ENCODE measurements at places on chromosomes 3 and 15. TPM values are rescaled to one million over a fixed set of nuclear protein-coding genes. Genes with fewer than 3 reads are reported as not detected.

Gene C3orf80
- 2.8 TPM for total RNA-seq

Gene HGD
- 14.0 TPM for total RNA-seq

Gene TLR9
- 0.22 TPM for total RNA-seq

Gene PDZRN3
- 58.6 TPM for total RNA-seq

DNA sequence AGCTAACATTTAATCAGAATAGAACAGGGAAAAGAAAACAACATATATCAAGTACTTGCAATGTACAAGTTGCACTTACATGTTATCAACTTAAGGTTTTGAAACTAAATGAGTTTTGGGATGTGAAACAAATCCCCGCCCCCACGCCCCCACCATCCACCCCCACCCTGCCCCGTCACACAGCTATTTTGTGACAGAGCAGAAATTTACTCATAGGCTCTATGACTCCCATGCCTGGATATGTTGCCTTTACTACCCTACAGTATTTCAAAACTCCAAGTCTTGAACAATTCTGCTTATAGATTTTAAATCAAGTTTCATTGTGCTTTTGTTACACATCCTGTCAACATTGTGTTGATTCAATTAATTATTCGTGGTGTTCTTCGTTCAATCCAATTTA lies 18.1 kb upstream of the IL1RAP start:
- no peaks in the 10 kb centered on the region for H3K36me3 ChIP-seq
- H3K27me3 ChIP-seq: peaks cover 3% of the 10 kb centered on the region
- H3K4me3 ChIP-seq: no peak overlapping the region
- no peak for DNase-seq

DNA sequence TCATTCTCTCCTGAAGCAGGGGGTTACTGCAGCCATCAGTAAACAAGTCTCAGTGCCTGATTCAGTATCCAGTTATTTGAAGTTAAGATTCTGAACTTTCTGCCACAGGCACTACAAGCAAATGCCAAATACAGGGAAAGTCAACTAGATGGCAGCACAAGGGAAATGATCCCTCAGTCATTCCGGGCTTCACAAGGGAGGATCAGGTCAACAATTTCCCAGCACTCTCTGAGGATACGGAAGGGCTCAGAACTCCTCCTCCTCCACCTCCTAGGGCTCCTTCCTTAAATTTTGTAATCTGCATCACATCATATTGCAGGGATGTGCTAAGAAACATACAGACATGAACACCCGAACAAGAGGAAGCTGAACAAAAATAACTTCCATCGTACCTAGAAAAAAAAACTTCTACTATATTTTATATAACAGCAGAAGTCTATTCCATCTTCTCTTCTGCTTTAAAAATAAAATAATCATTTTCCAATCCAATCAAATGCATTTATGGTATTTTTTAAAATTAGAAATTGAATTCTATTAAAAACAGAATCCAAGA lies 187.1 kb downstream of the FMN1 start:
- no peak overlapping the region for H3K4me3 ChIP-seq
- DNase-seq: no peak
- H3K4me1 ChIP-seq: peaks cover 7% of the 10 kb centered on the region
- peaks cover 4% of the 10 kb centered on the region for H3K36me3 ChIP-seq
- no peaks in the 10 kb centered on the region for H3K27me3 ChIP-seq

- H3K36me3 ChIP-seq: peaks cover 32% of the 10 kb centered on the region
- DNase-seq: no peak
- H3K27ac ChIP-seq: peak overlapping the region; percentile 68
- no peaks in the 10 kb centered on the region for H3K27me3 ChIP-seq
Measured at GRCh38 chr3:11558002-11558401, 85.7 kb downstream of the VGLL4 start.

- peaks cover 4% of the 10 kb centered on the region for H3K36me3 ChIP-seq
- H3K4me3 ChIP-seq: no peak overlapping the region
- H3K27me3 ChIP-seq: no peaks in the 10 kb centered on the region
- peak; percentile 48 for DNase-seq
- H3K27ac ChIP-seq: no peak overlapping the region
- H3K4me1 ChIP-seq: peaks cover 9% of the 10 kb centered on the region
Measured at GRCh38 chr15:100314809-100315400, 26.9 kb downstream of the ADAMTS17 start.

GRCh38 chr3:57063032-57063431 lies 2.6 kb downstream of the SPATA12 start:
- peaks cover 28% of the 10 kb centered on the region for H3K4me1 ChIP-seq
- H3K36me3 ChIP-seq: no peaks in the 10 kb centered on the region
- H3K27me3 ChIP-seq: no peaks in the 10 kb centered on the region
- H3K27ac ChIP-seq: peak overlapping the region; percentile 20

DNA sequence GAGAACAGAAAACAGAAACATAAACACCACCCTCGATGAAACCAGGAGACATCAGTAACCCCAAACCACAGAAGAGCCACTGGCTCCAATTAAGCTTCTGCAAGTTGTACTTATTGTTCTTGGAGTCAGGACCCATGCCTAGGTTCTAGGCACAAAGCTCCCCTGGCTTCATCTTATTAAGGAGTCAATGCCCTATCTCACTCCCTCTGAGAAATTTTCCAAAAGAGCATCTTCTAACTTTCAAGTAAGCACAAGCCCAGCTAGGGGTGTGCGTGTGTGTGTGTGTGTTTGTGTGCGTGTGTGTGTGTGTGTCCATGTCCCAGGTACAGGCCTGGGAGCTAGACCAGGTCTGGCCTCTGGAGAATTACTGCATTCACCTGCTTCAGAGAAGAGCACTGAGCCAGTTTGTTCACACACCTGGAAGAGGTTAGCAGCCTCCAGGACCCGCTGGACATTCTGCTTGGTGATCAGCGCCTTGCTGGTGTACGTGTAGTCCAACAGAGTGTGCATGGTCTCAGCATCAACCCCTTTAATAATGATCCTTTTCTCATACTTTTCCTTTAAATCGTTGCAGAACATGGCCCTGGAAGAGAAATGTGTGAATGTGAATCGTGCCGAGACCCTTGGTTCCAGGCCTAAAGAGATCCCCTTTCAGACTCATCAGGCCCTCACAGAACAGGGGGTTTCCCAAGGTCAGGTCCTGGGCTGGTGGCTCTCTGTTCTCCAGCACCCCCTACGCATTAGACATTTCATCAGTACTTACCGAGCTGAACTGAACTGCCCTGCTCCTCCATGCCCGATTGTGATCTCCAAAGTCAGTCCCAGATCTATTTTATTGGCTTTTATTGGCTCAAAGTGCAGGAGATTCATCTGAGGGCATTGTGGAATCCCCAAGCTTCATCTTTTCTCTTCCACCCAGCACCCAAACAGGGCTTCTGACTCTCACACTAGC lies 27.8 kb downstream of the KLHL6 start:
- no peak overlapping the region for H3K4me3 ChIP-seq
- no peaks in the 10 kb centered on the region for H3K4me1 ChIP-seq
- peaks cover 12% of the 10 kb centered on the region for H3K27me3 ChIP-seq
- DNase-seq: no peak
- H3K36me3 ChIP-seq: no peaks in the 10 kb centered on the region
- no peak overlapping the region for H3K27ac ChIP-seq

DNA sequence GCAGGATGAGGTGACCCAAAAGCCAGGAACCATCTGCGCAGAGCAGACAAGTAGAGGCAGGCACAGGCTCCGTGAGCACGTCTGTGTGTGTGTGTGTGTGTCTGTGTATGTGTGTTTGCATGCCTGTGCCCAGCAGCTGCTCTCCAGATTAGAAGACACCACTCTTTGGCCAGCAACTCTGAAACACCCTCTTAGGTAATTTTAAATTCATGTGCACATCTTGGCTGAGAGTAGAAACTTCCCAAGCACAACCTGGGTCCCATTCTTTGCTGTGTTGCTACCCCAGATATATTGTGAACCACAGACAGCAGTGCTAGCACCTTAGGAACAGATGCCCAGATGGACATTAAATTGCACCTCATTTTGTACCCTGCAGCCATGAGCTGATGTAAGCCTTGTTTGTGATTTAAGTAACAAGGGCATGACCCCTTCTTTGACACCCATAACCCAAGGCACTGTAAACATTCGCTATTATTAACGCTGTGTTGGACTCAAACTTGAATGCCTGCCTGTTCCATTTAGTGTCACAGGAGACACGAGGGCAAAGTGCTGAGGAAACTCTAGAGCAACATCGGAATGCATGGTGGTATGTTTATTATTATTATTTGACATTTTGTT lies at the start of gene FILIP1L:
TSS of gene FILIP1L (minus strand) at position 89 of the 618 bp plus-strand sequence.
- no peaks in the 10 kb centered on the region for H3K36me3 ChIP-seq
- no peaks in the 10 kb centered on the region for H3K27me3 ChIP-seq
- no peak for DNase-seq
- no peak within 1 kb of the TSS for H3K4me3 ChIP-seq

GRCh38 chr3:12963231-12963896 lies 109.9 kb downstream of the IQSEC1 start:
- no peak overlapping the region for H3K27ac ChIP-seq
- no peaks in the 10 kb centered on the region for H3K27me3 ChIP-seq
- H3K4me3 ChIP-seq: no peak overlapping the region
- H3K4me1 ChIP-seq: peaks cover 52% of the 10 kb centered on the region
- DNase-seq: no peak

DNA sequence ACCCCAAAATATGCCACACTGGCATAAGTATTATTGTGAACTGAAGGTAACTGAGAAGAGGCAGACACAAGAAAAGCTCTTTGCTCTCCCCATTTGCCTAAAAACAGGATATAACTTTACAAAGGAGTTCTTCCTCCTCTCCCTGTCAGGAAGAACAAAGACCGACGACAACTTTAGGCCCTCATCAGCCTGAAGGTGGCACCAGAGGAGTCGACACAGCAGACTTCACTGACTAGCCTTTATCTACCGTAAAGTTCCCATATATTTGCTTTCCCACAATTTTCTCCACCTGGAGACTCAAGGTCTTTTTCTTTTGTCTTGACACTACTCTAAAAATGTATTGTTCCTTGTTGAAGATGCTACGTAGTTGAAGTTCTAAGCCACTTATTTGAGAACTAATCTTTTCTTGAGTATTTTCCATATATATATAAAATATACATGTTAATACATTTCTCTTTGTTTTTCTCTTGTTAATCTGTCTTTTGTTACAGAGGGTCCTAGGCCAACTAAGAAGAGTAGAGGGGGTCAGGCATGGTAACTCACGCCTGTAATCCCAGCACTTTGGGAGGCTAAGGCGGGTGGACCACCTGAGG lies 16.2 kb upstream of the XIRP1 start:
- no peaks in the 10 kb centered on the region for H3K36me3 ChIP-seq
- DNase-seq: no peak
- H3K4me3 ChIP-seq: no peak overlapping the region
- peaks cover 9% of the 10 kb centered on the region for H3K4me1 ChIP-seq
- no peak overlapping the region for H3K27ac ChIP-seq

DNA sequence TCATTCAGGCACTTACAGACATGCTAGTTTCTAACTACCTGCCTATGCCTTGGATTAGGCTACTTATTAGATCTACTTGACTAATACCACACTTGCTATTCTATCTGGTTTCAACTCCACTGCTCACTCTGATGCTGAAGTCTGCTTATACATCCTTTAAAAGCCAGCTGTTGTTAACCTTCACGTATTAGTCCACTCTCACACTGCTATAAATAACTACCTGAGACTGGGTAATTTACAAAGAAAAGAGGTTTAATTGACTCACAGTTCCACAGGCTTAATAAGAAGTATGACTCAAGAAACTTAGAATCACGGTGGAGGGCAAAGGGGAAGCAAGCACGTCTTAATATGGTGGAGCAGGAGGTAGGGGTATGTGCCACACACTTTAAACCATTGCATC lies 47.7 kb upstream of the ANKRD28 start:
- no peak for DNase-seq
- peaks cover 9% of the 10 kb centered on the region for H3K4me1 ChIP-seq
- no peak overlapping the region for H3K27ac ChIP-seq
- peaks cover 33% of the 10 kb centered on the region for H3K36me3 ChIP-seq

DNA sequence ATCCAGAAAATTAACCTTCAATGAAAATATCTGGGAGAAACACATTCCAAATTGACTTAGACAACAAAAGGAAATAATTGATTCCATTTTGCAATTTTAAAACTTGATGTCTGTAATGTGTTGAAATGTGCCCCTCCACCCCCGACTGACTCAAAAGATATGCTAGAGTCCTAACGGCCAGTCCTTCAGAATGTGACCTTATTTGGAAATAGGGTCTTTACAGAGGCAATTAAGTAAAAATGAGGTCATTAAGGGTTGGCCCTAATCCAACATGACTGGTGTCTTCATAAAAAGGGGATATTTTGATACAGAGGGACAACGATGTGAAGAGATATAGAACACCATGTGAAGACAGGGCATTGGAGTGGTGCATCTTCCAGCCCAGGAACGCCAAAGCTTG lies 153.9 kb downstream of the PDZRN3 start:
- DNase-seq: no peak
- peaks cover 3% of the 10 kb centered on the region for H3K27me3 ChIP-seq
- peaks cover 70% of the 10 kb centered on the region for H3K4me1 ChIP-seq
- peaks cover under 1% of the 10 kb centered on the region for H3K36me3 ChIP-seq
- no peak overlapping the region for H3K27ac ChIP-seq

DNA sequence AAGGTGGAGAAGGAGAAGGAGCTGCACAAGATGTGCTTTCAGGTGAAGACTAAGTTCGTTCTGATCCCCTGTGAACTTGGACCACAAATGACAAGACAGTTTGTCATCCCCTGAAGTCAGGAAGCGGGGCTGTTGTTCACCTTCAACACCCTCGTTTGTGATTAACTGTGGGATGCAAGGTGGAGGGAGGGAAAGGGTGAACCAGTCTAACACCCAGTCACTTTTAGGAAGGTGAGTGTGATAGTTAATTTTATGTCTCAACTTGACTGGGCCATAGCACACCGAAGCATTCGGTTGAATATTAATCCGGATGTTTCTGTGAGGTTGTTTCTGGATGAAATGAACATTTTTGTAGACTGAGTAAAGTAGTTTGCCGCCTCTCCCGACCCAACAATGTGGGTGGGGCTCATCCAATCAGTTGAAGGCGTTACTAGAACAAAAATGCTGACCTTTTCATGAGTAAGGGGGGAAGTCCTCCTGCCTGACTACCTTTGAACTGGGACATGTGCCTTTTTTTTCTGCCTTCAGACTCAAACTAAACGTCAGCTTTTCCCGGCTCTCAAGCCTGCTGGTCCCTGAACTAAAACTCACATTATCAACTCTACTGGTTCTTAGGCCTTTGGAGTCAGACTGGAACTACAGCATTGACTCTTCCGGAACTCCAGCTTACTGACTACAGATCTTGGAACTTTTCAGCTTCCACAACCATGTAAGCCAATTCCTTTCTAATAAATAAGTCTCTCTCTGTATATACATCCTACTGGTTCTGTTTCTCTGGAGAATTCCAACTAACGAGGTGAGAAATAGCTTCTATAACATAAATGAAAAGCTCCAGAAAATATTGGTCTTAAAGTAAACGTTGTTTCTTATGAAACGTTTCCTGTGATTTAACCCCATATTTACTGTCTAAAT lies 264.0 kb upstream of the SLITRK3 start:
- H3K27ac ChIP-seq: no peak overlapping the region
- no peaks in the 10 kb centered on the region for H3K36me3 ChIP-seq
- H3K4me3 ChIP-seq: no peak overlapping the region
- no peak for DNase-seq

- DNase-seq: no peak
- H3K4me3 ChIP-seq: no peak overlapping the region
- H3K4me1 ChIP-seq: peaks cover 4% of the 10 kb centered on the region
- no peaks in the 10 kb centered on the region for H3K27me3 ChIP-seq
- peaks cover 5% of the 10 kb centered on the region for H3K36me3 ChIP-seq
Measured at GRCh38 chr15:100042558-100042957, 299.2 kb downstream of the ADAMTS17 start.

- H3K27ac ChIP-seq: no peak overlapping the region
- no peaks in the 10 kb centered on the region for H3K27me3 ChIP-seq
- H3K4me3 ChIP-seq: no peak overlapping the region
- no peaks in the 10 kb centered on the region for H3K4me1 ChIP-seq
- H3K36me3 ChIP-seq: peaks cover 12% of the 10 kb centered on the region
- no peak for DNase-seq
Measured at GRCh38 chr15:100592898-100593297, 9.1 kb downstream of the LINS1 start.

All from type B pancreatic cell (in vitro differentiated cells).